ENCODE measurements at places on chromosomes 5 and 9.
A peak's percentile ranks its signal among the peaks of the same experiment; 100 is the strongest.

- no peak for DNase-seq
These were observed 74.3 kb downstream of the ZNF618 start for GRCh38 chr9:113950195-113951031.

- no peak for DNase-seq
These were observed 43.3 kb upstream of the ALDOB start for GRCh38 chr9:101478906-101479305.

- DNase-seq, result no peak
These were observed 67.3 kb downstream of the PDE8B start for GRCh38 chr5:77277759-77278158.

- DNase-seq, result no peak
These were observed 94.5 kb upstream of the EFNA5 start for GRCh38 chr5:107764976-107765804.

DNA sequence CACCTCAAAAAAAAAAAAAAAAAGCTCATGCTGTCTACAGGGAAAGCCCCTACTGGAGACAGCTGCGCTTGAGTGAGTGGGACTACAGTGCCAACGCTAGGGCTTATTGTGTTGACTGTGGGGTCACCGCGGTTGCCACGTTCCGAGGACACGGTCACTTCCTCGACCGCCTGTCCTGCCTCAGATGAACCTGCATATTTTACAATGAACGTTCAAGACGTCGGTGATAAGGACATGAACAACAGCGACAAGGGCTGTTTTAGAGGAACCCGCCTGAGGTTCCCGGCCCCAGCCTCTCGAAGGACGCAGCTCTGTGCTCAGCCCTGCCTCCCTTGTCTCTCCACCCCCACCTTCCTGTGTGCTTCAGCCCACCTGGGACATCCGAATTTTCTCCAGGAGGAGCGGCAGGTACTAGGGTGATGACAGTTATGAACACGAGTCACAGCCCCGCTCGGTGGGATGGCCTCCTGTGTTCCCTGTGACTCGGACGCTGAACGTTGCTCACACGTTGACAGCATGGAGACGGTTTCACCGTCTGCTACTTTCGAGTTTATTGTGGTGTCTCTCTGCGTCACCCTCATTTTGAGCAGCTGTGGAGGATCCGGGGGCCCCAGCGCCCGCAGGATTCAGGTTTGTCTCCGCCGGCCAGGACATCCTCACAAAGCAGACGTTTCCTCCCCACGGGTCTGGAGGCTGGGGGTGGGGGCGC is 11.3 kb upstream of the DIPK1B start:
- DNase-seq, result peak; percentile 36

DNA sequence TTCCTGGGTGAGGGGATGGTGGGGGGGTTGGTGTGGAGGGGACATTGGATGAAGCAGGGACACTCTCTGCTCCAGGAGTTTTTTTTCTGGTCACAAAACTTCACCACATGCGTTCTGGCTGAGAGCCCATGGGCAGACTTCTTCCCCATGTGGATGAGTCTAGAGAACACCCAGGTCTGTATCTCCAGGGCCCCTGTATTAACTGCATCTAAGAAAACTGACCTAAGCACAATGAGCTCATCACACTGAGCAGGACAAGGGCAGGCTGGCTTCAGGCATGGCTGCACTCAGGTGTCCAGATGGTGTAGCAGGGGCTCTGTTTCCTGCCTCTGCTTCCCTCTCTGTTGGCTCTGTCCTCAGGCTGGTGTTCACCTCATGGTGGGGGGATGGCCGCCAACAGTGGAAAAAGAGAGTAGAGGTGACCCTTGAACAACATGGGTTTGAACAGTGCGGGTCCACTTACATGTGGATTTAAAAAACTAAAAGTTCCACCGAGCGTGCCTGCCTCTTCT is 85.3 kb upstream of the STC2 start:
- DNase-seq, result no peak

- no peak for DNase-seq
These were observed 152.9 kb upstream of the PHYKPL start for GRCh38 chr5:178385496-178385890.

GRCh38 chr5:169757016-169757415 is 119.9 kb downstream of the DOCK2 start:
- no peak for DNase-seq

DNA sequence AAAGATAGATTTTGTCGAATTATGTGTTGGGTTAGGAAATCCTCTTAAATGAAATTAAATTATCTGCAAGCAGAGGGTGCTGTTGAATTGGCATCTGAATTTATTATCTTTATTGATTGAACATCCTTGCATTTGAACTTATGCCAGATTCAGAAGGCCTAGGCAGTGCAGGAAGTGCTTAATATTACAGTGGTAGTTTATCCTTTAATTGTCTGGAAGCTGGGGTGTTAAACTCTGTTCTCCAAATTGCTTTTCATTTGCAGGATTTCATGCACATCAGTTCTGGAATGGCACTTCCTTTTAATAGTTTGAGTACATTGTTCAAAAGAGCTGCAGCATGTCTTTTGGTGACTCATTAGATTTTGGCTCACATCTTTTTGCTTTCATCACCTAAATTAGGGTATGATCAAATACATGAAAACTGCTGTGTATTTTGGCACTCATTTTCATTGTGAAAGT is 186.3 kb downstream of the KDM4C start:
- peak; percentile 81 for DNase-seq

DNA sequence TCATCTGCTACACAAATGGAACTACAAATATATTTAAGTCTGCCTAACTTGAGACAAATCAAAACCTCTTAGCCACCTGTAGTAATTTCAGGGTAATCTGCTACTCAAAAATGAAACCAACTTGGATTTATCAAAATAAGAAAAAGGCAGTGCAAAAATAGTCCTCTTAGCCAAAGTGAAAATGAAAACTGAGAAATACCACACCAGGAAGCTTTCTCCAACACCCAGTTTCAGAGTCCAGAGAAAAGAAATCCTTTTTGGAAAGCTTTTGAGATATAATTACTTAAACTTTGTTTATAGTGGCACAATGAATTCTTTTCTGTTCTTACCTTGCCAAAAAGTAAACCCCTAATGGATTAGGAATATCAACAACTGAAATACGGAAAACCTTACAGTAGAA is 990.4 kb downstream of the EFNA5 start:
- DNase-seq, result no peak

DNA sequence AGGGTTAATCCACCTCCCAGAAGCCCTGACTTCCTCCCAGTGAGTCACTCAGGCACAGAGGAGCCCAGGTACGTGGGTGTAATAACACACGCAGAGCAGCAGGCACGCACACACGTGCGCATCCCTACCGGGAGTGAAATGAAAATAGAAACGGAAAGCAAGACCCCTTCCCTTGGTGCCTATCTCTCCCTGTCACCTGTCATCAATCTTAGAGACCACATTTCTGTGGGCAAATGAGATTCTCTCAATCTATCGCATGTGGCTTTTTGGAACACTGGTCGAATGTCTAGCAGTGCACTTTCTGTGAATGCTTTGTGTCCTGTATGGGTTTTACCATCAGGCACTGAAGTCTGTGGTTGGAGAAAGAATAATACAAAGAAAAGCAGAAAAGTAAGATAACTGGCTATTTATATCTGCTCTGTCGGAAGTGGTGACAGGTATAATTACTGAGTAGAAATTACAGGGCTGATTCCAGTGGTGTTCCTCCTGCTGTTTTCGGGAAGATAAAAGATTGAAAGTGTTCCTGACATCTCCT is 137.7 kb upstream of the GRIA1 start:
- no peak for DNase-seq

GRCh38 chr5:16803831-16804230 is 132.3 kb downstream of the MYO10 start:
- no peak for DNase-seq

- no peak for DNase-seq
These were observed 553.5 kb downstream of the CSNK1G3 start for GRCh38 chr5:124065508-124065907.

DNA sequence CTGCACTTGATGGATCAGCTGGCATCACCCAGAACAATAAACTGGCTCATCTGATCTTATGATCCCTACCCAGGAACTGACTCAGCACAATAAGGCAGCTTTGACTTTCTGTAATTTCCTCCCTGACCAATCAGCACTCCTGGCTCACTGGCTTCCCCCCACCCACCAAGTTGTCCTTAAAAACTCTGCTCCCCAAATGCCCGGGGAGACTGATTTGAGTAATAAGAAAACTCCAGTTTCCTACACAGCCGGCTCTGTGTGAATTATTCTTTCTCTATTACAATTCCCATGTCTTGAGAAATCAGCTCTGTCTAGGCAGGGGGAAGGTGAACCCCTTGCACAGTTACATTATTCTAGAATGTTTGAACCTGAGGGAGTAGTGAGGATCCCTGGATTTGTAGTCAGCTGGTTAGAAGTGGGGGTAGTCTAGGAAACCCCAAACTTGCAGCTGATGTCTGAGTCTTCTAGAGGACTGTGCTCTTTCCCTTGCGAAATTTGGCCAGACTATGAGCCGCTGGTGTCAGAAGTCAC is 111.7 kb upstream of the NEK6 start:
- no peak for DNase-seq

GRCh38 chr5:123279136-123279535 is 144.1 kb downstream of the CEP120 start:
- no peak for DNase-seq

GRCh38 chr5:34695275-34696027 is 39.3 kb downstream of the RAI14 start:
- DNase-seq, result no peak

DNA sequence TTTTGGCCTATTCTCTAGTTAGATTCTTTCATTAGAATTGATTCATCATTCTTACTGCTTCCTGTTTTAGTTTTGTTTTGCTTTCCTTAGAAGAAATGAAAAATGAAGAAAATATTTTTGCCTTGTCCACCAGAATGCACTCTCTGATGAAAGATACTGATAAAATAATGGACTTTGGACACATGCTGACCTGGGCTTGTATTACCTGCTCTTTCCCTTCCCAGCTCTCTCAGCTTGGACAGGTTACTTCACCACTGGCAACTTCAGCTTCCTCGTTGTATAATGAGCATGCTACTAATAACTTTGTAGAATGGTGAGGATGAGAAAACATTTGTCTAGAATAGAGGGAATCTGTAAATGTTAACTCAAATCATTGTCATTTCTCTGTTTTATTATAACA is 1468.1 kb upstream of the WWC1 start:
- DNase-seq, result no peak

- no peak for DNase-seq
These were observed 86.4 kb upstream of the IFNE start for GRCh38 chr9:21568484-21568883.

DNA sequence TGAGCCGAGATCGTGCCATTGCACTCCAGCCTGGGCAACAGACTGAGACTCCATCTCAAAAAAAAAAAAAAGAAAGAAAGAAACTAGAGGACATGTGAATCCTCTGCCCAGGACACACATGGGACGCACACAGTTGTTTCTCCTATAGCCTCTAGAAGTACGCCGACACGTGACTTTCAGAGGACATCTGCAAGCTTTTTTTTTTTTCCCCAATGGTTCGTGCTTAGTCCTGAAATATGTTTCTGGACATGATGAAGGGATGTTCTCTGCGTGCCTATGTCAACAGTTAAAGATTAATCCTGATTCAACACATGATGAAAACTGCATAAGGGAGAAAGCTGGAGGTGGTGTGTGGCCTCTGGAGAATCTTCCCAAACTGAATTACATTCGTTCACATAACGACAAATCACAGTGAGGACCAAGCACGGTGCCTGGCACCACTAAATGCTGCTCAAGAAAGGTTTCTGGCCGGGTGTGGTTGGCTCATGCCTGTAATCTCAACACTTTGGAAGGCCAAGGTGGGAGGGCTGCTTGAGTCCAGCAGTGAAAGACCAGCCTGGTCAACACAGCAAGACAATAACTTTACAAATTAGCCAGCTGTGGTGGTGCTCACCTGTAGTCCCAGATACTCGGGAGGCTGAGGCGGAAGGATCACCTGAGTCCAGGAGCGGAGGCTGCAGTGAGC is 9.8 kb downstream of the COL23A1 start:
- no peak for DNase-seq

DNA sequence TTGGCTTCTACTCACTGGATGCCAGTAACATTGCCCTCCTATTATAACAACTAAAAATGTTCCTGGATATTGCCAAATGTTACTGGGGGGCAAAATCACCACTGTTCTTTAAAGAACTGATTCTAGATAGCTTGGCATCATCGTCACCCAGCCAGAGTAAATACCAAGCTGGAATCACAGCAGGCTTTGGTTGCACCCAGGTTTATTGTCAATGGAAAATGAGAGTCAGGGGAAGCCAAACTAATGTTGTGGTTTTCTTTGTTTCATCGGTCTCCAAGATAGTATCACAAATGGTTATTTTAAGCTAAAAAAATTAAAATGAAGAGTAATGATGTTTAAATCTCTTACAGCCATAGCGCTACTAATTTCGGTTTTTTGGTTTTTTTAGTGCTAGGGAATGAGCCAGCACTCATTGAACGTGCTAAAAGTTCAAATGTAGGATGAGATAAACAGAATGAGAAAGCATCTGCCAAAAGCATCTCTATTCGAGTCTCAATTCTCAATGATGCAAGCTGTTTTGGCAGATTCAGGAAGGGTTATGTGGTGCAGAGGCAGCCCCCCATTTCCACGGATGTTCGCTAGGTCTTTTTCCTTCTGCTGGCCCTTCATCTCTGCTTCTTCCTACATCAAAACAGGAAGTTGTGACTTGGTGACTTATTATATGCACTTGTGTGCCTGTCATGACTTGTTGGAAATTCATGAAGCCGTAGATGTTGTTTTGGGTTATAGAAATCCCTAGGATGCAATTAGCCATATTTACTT is 558.0 kb downstream of the EBF1 start:
- no peak for DNase-seq

DNA sequence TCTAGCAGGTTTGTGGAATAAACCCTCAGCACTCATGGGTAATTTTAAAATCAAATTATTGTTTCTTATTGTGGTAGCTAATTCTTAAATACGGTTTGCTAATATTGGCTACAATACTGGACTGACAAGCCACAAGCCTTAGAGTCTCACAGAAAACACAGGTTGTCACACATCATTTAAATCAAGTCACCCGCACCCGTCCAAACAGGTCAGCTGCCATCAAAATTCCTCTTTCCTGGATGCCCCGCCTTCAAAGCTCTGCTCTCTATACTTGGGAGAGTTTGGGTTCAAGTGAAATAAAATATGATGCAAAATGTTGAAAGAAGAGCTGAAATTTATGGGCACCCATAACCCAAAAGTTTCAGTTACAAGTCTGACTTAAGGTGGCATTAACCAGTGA is 12.3 kb upstream of the SUSD1 start:
- no peak for DNase-seq

GRCh38 chr5:2698581-2698980 is 52.9 kb downstream of the IRX2 start:
- DNase-seq, result no peak

- DNase-seq, result no peak
These were observed 512.2 kb downstream of the ZNF608 start for GRCh38 chr5:124234022-124234769.

GRCh38 chr5:138128334-138128733 is 10.9 kb downstream of the NME5 start:
- peak; percentile 48 for DNase-seq

- DNase-seq, result no peak
These were observed 21.9 kb upstream of the TOR1B start for GRCh38 chr9:129781131-129781530.

DNA sequence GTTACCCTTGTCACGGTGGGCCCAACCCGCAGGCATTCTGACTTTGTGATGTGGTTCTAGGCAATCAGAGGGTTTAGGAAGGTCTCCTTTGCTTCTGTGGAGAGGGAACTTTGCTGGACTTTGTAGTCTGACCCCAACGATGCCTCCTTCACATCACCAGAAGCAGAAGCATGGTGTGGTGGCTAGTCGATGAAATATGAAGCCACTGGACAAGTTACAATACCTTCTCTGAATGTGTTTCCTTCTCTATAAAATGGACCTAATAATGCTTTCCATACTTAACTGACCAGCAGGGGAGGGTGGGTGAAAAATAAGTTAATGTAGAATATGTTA is 607 bp downstream of the SPEF2 start:
- DNase-seq, result no peak
